ENCODE measurements at places on chromosomes 16 and 17.

DNA sequence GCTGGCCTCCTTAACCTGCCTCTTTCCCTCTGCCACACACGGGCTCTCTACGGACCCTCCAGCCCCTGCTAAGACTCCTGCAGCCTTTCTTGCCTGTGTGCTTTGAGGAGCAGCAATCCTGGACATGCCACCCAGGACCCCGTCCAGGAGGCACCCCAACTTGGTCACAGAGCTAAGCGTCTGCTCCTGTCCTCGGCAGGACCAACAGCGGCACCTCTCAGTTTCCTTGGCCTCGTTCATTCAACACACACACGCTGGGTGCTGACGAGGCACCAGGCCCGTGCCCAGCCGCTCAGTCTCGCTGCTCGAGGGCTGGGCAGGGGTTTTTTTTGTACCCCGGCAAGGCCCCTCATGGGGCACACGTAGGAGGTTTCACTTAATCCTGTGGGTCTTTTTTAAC is 15.2 kb downstream of the RPH3AL start:
- DNase-seq: no peak

DNA sequence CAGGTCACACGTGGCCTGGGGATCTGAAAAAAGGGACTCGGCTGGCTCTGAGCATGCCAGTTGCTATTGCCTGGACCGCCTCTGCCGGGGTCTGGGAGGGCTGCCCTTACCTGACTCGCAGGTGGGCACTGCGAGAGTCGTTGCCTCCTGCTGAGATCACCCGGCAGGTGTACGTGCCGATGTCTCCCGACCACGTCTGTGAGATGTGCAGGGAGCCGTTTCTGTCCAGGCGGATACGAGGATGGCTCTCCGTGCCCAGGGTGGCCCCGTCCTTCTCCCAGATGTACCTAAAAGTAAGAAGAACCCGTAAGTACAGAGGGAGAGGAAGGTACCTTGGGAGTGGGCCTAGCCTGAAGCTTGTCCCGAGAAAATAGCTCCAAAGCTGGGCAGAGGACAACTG is 112.0 kb upstream of the CDC42EP4 start:
- no peak for DNase-seq

DNA sequence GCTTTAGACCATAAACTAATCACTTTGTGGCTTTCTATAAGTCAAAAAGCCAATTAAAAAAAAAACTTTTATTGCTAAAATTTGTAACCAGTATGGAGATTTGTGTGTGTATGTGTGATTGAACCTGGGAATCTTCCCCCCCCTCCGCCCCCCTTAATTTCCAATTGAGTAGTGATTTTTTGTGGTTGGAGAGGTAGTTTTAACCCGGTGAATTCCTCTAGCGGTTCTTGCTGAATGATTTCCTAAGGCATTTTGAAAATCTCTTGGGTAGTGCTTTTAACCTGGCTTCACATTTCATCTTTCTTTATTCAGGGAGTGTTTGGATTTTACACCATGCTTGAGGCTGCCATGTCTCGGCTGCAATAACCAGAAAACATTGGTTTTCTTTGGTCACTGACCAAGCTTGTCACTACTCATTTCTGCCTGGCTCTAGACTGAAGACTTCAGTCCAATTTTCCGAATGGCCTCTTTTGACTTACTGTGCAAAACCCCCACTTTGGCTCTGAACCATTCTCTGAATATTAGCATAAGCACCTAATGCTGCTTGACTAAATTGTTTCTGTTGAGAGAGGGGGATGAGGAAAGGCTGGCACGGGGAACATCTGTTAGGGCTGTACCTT is 35.6 kb downstream of the PRKCA start:
- no peak for DNase-seq

GRCh38 chr17:42677921-42678781 is 1.4 kb upstream of the PLEKHH3 start:
- no peak for DNase-seq

DNA sequence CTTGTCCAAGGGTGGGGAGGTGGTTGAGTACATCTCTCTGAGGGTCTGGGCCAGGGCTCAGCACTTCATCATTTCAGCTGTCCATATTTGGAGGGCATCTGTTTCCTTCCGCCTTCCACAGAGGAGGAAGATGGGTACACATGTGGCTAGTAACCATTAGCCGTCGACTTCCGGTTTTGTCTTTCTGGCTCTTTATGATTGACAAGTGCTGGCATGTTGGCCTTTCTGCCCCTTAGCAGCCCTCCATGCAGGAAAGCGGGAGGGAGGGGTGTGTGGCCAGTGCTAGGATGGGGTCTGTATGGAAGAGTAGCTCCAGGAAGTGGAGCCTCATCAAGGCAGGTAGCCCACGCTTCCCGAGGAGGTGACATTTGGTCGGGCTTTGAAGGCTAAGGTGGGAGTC is 69.6 kb downstream of the RAI1 start:
- DNase-seq: no peak

DNA sequence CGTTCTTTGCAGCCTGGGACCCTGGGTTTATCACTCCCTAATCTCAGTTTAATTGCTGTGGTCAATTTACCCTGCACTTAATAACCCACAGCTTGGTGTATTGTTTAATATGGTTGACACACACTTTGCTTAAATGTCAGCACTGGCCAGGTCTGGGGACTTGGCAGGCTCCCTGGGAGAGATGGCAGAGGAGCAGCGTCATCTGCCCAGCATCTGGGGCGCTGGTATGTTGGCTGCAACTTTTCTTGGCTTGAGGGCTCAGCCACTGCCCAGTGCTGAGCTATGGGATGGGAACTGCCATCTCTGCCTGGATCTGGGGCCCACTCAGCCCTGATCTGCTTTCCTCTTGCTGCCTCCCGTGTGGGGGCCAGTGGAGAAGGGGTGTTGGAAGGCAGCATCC is 115.7 kb upstream of the IRX3 start:
- DNase-seq: no peak

- DNase-seq: no peak
These were observed 108.0 kb upstream of the HSBP1 start for GRCh38 chr16:83699817-83700216.

DNA sequence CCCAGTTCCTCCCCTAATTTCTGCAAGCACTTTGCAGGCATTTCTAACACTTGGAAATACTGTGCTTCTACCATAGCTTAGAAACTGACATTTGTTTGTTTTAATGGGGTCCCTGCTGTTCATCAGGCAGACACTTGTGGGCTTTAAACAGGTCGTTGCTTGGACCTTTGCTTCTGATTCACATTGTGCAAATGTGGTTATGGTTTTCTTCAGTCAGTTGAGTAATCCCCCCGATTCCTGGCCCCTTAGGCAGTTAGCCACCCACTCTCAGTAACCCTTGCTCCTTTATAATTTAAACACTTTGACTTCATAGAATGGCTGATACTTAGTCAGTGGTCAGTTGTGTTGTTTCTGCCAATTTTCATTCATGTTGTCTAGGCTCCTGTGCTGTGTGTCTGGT is 39.4 kb downstream of the SLC47A1 start:
- DNase-seq: no peak

DNA sequence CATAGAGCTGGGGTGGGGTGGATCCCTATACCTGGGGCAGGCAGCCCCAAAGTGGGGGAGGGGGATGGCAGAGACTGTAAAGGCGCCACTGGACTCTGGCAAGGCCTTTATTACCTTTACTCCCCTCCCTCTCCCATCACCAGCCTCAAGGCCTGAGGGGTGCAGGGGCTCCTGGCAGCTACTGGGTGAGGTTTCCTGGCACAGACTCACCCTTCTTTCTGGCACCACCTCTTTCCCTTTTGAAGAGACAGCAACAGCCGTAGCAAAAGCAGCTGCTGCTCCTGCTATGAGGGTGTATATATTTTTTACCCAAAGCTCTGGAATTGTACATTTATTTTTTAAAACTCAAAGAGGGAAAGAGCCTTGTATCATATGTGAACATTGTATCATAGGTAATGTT is 17.6 kb downstream of the RAPGEFL1 start:
- DNase-seq: no peak

- no peak for DNase-seq
These were observed 166.3 kb downstream of the MSI2 start for GRCh38 chr17:57422574-57423164.

DNA sequence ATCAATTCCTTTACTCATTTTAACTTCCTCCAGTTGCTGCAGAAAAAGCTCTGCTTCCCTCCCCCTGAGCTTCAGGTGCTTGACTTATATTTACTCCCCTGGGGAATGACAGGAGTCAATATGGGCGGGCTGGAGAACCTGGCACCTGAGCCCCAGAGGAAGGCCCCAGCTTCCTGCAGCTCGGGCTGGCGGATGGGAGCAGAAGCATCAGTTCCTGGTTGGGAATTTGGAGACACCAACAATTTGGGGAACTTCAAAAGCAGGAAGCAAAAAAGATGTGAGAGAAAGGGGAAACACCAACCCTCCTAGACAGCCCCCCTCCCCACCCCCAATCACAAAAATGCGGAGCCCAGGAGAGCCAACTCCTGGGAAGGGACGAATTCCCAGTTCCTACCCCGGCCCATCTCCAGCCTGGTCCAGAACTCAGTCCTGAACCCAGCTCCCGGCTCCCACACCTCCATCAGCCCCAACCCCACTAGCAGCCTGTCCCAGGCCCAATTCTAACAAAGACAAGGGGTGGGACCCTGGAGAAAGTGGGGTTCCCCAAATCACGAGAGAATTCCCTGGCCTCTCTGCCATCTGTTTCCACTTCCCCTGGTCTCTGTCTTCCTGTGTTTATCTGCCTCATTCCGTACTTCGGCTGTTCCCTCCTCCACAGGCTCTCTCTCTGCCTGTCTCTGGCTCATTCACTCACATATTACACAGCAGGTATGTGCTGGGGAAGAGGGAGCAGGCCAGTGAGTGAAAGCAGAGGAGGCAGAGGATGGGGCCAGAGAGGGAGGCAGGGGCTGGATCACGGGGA is 16.2 kb upstream of the ASGR2 start:
- no peak for DNase-seq

- peak; percentile 77 for DNase-seq
These were observed 22.0 kb downstream of the SALL1 start for GRCh38 chr16:51129105-51129504.

- DNase-seq: no peak
These were observed 4.1 kb upstream of the SNTB2 start for GRCh38 chr16:69182730-69183416.

DNA sequence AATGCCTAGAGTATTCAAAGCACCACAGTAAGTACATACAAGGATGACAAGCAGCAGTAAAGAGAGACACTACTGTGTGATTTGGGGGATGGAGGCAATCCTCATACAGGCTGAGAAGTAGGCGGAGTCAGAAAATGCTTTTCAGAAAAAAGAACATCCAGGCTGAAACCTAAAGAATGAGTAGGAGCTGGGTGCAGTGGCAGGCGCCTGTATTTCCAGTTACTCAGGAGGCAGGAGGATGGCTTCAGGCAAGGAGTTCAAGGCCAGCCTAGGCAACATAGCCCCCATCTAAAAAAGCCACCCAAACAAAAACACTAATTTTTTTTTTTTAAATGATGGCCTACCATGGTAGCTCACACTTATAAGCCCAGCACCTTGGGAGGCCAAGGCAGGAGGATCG is 10.3 kb downstream of the KANSL1 start:
- no peak for DNase-seq

DNA sequence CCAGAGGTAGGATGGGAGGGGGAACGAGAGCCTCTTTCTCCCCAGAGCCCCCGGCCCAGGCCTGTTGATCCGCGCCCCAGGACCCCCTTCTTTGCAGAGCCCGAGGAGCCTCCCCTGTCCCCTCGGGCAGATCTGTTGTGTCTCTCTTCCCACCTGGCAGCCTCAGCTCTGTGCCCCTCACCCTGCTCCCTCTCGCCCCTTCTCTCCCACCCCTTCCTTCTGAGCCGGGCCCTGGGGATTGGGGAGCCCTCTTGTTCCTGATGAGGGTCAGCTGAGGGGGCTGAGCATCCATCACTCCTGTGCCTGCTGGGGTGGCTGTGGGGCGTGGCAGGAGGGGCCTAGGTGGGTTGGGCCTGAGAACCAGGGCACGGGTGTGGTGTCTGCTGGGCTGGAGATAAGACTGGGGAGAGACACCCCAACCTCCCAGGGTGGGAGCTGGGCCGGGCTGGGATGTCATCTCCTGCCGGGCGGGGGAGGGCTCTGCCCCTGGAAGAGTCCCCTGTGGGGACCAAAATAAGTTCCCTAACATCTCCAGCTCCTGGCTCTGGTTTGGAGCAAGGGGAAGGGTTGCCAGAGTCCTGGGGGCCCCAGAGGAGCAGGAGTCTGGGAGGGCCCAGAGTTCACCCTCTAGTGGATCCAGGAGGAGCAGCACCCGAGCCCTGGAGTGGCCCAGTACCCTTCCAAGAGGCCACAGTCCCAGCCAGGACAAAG is 65.4 kb downstream of the MRC2 start:
- no peak for DNase-seq

DNA sequence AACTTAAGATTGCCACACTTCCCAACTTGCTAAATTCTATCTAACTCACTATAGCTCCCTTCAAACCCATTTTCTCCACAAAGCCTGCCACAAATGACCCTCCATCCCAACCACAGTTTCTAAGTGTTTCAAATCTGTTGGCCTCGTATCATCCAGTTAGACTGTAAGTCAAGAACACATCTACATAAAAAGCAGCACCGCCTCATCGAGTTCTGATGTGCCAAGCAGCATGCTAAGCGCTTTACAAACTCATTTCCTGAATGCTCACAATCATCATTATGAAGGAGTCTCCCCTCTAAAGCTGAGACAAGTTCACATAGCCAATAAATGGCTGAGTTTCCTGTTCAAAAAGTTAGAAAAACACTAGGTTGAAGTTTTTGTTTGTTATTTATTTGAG is 9.2 kb upstream of the ANKFY1 start:
- DNase-seq: no peak

DNA sequence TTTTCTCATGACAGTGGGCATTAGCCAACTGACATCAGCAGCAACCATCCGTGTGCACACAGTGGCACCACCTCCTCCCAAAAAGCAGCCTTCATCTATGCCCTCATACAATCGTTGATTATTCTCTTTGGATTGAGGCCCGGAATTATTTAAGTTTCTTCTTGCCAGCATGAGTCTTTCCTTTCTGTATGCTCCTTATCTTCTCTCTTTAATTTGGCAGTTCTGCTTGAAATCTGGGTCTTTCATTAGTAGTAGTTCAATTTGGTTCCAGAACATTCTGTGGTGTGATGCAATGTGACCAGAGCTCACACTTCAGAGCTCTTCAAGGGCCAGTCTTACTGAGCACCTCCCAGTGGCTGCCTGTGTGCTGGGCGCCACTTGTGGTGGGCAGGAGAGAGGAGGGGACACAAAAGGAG is 52.2 kb upstream of the STH start:
- no peak for DNase-seq

DNA sequence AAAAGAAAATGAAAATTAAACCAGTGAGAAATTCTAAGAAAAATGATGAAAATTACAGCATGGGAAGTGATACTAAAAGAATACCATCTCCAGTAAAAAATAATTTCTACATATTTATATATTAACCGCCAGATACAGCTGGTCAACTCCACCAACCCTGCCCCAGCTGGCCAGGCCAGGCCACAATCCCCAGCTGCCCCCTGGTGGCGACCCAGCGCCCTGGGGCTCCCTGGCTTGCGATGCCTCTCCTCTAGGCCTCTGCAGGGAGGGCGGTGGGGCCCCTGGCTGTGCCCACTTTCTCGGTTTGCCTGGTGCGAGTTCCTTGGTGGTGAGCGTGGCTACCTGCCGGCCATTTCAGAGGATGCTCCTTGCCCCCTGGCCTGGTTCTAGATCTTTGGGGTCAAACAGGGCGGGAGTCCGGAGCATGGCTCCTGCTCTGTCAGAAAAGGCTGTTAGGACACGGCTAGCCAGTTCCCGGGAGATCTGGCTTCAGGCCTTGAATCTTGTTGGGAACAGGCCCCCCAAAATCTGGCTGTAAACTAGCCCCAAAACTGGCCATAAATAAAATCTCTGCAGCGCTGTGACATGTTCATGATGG is 14.5 kb downstream of the GLIS2 start:
- DNase-seq: no peak

GRCh38 chr16:1432388-1433262 is 1.7 kb downstream of the PERCC1 start:
- no peak for DNase-seq

GRCh38 chr17:6651919-6652452 is 424 bp downstream of the C17orf100 start:
- DNase-seq: no peak
